H7 (cell line): ENCODE measurements at places on chromosomes 7 and 10.
A peak's percentile ranks its signal among the peaks of the same experiment; 100 is the strongest.

DNA sequence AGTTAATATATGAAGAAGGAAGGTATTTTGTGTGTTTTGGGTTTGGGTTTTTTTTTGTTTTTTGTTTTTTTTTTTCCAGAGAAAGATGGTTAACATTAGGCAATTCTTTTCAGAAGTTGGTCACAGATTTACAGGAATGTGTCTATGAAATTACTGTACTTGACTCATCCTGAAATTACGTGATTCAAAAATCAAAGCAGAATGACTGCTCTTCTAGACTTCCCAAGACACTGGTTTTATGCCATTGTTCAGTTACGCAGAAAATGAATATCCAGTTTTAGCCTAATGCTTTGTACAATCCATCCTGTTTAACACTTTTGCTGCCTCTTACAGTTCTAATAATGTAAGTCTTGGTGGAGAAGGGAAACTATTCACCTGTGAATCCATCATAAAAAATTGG, 39.7 kb upstream of the CELF2 start:
- no peak for DNase-seq

DNA sequence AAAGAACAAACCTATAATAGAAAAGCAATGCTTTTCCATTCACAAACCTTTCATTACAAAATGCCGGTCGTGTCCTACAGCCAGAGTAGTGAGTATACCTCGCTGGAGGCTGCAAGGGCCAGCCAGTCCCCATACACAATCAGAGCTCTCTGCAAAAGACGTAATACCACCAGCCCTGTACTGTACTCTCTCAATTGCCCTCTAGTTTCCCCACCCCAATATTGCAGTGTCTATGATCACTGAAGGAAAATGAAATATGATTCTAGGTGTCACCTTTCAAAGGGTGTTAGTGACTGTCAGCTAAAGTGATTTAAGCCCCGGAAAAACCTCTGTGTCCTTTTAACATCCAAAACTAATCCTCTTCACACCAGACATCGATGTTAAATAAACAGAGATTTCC, 24.8 kb downstream of the PLXNA4 start:
- no peak for DNase-seq

- peak; percentile 11 for DNase-seq
These were observed 25.6 kb upstream of the CACNA2D1 start for GRCh38 chr7:82469207-82469606.

- DNase-seq: no peak
These were observed 35.6 kb upstream of the C10orf90 start for GRCh38 chr10:126705951-126706565.

DNA sequence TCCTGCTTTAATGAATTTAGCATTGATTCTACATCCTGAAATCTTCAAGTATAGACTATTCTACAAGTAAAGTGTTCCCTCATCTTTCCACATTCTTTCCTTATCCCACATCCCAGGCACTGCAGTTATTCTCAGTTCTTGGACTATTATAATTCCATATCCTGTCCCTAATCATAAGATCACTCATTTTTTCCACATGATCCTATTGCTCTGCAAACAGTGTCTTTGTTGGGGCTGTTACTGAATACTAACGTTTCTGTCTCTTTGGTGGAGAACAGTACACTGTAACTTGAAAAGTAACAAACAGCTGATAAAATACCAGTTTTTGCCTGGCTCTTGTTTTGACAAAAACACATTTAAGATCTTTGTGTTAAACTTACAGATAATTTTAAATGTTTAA, 769.9 kb downstream of the MAGI2 start:
- DNase-seq: no peak

DNA sequence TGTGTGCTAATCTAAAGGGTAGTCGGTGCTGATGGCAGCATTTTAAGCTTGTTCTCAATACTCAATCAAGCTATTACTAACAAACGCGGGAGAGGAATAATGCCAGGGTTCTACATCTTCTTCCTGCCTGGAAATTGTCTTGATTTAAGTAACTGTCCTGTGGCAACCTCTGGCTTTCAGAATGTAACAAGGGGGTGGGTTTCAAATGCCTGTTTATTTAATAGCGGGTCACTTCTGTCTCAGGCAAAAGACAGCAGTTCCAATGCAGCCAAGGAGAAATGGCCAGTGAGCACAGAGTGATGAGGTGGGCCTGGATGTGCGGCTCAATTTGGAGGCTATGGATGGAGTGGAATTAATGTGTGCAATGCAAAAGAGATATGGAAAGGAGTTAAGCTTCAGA, 692.4 kb downstream of the KCNMA1 start:
- DNase-seq: no peak

DNA sequence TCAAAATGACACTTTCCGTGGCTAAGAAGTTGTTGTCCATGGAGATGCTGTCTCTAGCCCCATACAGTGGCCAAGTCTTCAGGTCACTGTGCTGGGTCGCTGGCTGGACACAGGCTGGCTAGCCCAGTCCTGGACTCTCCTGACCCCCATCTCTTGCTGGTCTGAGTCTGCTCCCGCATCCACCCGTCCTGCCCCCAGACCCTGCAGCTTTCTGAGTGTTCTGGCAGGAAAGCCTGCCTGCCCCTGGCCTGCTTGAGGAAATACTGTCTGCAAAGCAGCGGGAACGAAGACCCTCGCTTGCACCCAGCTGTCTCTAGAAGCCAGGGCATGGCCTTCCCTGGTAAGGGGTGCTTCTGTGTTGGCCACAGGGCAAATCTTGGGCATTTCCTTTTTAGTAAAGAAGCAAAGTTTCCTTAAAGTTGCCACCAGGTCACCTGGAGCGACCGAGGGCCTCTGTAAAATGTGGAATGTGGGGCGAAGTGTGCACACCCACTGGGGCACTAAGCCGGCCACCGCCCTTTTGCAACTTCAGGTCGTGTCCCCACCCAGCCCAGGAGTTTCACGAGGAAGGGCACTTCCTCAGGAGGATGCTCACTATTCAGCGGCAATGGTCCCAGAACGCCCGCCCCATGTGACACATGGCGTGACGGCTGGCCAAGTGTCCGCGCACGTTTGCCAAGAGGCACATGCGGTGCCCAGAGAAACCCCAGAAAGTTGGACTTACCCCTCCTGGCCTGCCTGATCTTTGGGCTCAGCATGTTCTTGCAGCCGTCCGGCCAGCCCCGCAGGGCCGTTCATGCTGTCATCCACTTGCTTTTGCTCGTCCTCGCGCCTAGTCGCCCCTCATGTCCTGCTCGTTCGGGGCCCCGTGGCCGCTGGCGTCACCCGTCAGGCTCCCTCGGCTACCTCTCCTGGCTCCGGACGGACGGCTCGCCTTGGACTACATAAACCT, 558 bp downstream of the ARHGAP22 start:
- no peak for DNase-seq

- no peak for DNase-seq
These were observed 1003.7 kb downstream of the LRMDA start for GRCh38 chr10:76435157-76435556.

GRCh38 chr7:148332191-148333186, 258.1 kb upstream of the C7orf33 start:
- DNase-seq: no peak

DNA sequence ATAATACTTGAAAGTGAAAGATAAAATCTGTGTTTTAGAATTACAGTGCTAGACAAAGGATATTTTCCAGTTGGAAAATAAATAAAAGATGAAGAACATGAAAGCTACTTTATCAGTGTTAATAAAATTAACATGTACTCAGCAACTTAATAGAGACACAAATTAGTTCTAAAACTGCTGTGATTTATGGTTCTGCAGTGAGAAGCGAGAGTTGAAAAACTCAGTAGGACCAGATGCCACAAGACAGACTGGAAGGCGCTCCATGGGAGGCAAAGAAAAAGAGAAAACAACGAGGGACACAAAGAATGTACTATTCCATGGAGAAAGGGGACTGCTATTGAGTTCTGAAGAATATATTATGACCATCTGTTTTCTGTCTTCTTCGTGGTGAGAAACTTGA, 590.4 kb downstream of the PHTF2 start:
- no peak for DNase-seq

- DNase-seq: no peak
These were observed 120.8 kb downstream of the TNS3 start for GRCh38 chr7:47461161-47461560.

GRCh38 chr10:114395366-114396022, 8.8 kb downstream of the AFAP1L2 start:
- DNase-seq: no peak

GRCh38 chr10:71747551-71748523, 25.5 kb downstream of the VSIR start:
- DNase-seq: peak; percentile 68

DNA sequence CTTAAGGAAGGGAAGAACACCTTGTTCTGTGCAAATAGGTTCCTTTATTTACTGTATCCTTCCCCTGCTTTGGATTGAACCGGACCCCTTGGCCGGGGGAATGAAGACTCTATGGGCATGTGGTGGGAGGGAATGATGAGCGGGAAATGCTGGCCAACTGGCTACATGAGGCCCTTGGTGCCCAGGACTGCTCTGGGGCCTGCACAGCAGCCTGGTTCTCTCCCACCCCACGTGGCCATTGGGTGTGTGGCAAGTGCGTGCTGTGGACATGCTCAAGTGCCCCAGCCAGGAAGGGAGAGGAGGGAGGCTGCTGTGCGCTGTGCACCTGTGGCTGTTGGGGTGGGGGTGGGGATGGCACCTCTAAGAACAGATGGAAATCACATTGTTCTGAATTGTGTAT, 917.0 kb upstream of the GHITM start:
- no peak for DNase-seq

GRCh38 chr7:19143881-19144574, 1.2 kb downstream of the FERD3L start:
- DNase-seq: peak; percentile 61

DNA sequence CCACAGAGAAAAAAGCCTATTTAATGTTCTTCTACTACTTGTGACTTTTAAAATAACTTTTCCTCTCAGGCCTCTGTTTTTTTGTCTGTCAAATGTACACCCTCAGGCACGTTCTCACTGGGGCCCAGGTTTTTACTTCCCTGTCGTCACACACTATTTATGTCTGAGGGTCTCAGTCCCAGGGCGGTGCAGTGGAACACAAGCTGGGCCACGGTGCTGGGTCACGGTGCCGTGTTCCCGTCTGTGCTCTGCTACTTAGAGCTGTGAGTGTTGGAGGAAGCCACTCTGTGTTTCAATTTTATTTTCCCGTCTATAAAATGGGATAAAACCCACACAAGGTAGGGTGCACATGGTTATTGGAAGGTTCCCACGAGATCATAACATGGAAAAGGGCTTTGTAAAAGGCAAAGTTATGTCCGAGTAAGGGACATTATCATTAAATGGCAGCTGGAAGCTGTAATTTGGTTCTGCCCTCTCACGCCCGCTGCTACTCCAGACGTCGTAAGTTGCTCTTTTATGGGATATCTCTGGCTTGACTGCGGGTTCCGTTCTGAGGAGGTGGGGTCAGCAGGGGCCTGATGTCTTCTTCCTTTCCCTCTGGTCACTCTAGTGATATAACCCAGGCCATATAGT, 25.2 kb downstream of the ZNF775 start:
- no peak for DNase-seq

- no peak for DNase-seq
These were observed 75.0 kb upstream of the MAGI2 start for GRCh38 chr7:79528421-79528820.

GRCh38 chr7:128020159-128020558, 11.1 kb downstream of the LRRC4 start:
- DNase-seq: peak; percentile 50

GRCh38 chr10:78508955-78509748, 475.5 kb downstream of the RPS24 start:
- DNase-seq: no peak

- no peak for DNase-seq
These were observed 6.2 kb downstream of the C10orf105 start for GRCh38 chr10:71713135-71714030.
